ENCODE measurements at places on chromosomes 5 and 9. TPM values are rescaled to one million over a fixed set of nuclear protein-coding genes. Genes with fewer than 3 reads are reported as not detected.

DNA sequence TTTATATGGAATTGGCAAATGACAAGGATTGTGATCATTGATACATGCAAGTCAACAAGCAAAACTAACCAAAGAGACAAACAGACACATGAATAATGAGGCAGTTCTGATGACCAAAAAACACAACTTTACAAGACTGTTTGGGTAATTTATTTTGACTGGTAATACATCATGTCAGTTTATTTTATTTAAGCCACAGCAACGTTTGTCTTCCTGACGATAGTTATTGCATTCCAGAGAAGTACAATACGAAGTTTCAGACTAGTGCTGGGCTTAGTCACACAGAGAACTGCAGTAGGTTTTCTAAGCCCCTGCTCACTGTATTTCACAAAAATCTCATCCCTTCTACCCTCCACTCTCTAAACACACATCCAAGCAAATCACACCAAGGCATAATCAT is 514.2 kb downstream of the RAB3C start:
- no peaks in the 10 kb centered on the region for H3K27me3 ChIP-seq
- DNase-seq = no peak
- H3K4me1 ChIP-seq = peaks cover 6% of the 10 kb centered on the region
- no peak overlapping the region for H3K27ac ChIP-seq
- H3K36me3 ChIP-seq = no peaks in the 10 kb centered on the region

DNA sequence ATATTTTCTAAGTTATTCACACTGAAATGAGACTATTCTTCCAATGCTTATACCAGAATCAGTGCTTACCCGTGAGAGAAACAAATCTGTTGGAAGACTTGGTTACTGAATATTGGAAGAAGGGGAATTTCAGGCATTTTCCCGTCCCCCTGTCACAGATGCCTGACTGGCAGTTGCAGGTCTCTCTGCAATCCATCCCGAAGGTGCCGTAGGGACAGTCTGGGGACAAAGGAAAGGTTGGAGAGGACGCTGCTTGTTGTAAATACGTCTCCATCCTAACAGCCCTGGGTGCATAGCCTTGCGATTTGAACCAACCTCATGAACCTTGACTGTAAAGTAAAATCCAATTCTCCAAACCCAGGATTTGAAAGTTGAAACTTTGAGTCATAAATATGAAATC is 3.5 kb downstream of the ESM1 start:
- no peak for DNase-seq
- peaks cover 14% of the 10 kb centered on the region for H3K4me1 ChIP-seq
- H3K27me3 ChIP-seq = peaks cover 39% of the 10 kb centered on the region
- no peaks in the 10 kb centered on the region for H3K36me3 ChIP-seq

DNA sequence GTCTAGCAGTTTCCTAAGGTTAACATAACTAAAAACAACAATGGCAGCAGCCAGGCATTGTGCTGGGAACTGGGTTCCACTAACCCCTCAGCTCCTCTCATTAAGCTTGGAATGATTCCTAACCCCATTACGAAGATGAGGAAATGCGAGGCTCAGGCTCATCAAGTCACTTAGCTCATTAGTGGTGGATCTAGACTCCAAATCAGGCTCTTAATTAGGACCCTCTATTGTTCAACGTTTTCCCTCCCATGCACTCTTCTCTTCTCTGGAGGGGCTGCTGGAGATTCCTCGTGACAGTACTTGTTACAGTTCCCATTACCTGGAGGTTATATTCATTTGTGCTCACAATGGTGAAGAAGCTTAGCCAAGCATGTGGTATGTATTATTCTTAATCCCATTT is 6.5 kb downstream of the TAS2R1 start:
- peak overlapping the region; percentile 95 for H3K27ac ChIP-seq
- H3K4me3 ChIP-seq = no peak overlapping the region
- H3K4me1 ChIP-seq = peaks cover 52% of the 10 kb centered on the region

GRCh38 chr9:33677961-33678360 is 117.4 kb upstream of the PRSS3 start:
- peak overlapping the region; percentile 80 for H3K4me3 ChIP-seq
- H3K36me3 ChIP-seq = no peaks in the 10 kb centered on the region
- peaks cover 21% of the 10 kb centered on the region for H3K4me1 ChIP-seq
- peaks cover 2% of the 10 kb centered on the region for H3K27me3 ChIP-seq
- H3K27ac ChIP-seq = no peak overlapping the region

DNA sequence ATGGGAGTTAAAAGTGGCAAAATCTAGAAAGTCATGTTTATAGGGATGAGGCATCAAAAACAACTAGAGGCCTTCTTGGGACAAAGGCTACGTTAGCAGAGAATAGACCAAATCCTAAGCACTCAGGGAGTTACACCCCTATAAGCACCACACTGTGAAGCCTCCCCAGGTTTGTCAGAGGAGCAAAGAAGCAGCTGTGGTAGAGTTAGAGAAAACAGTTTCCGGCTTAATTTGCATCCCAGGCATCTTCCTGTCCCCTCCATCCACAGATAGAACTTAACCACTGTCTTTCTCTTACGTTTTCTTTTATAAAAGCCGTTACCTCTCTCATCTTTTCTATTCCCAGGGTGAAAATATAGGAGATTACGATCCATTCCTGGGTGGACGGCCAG is 188.6 kb upstream of the KLF9 start:
- DNase-seq = no peak
- H3K27ac ChIP-seq = peak overlapping the region; percentile 98
- no peak overlapping the region for H3K4me3 ChIP-seq
- no peaks in the 10 kb centered on the region for H3K36me3 ChIP-seq

DNA sequence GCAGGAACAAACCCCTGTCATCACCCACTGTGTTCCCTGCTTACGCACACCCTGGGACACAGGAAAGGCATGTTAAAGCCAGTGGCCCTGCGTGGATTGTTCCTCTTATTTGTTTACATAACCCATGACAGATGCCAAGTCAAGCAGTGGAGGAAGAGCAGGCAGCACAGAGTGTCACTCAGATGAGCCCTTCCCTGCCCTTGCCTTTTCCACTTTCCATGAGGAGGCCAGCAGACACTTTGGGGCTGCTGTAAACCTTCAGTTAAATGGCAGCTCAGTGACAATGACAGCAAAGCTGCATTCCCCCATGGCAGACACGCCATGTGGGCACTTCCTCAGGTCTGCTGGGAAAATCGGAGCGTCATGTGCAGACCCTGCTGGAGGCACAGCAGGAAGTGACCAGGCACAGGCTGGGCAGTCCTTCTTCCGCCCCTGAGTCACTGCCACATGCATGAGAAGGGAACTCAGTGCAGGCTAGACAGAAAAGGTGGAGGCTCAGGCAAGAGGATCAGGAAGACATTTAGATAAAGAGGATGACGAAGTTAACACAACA is 216.8 kb upstream of the PIK3R1 start:
- H3K36me3 ChIP-seq = no peaks in the 10 kb centered on the region
- DNase-seq = no peak
- H3K4me1 ChIP-seq = peaks cover 28% of the 10 kb centered on the region
- no peaks in the 10 kb centered on the region for H3K27me3 ChIP-seq
- peak overlapping the region; percentile 26 for H3K4me3 ChIP-seq

Gene ANKRD18B
- 1.4 TPM for total RNA-seq

Gene BHMT2
- not detected for total RNA-seq

Gene DIPK1B
- total RNA-seq = 8.2 TPM

Gene STOML2
- 71.7 TPM for total RNA-seq

Measured in chondrocyte (in vitro differentiated cells).